NCI-H510A (cell line): ENCODE measurements at places on chromosomes 6 and 20.

DNA sequence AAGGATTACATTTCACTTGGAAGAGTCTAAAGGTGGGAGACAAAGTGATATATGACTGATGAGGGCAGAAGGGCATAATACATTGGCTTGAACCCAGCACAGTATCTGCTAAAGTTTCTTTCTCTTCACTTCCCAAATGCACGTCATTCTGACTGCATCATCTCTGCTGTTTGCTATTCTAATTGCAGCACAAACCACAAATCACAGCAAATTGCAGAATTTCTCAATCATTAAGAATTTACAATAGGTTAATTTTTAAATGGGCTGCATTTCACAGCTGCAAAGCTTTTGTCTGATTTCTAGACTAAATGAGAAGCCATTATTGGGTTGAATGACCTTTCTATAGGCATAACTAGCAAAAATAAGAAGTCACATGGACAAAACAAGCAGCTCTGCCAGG, 337.0 kb downstream of the RNGTT start:
- DNase-seq, result no peak

- no peak for DNase-seq
These were observed 12.8 kb upstream of the SGK2 start for GRCh38 chr20:43545837-43546578.

GRCh38 chr6:75546381-75546780, 52.8 kb upstream of the FILIP1 start:
- DNase-seq, result no peak

- no peak for DNase-seq
These were observed 46.4 kb upstream of the CHD6 start for GRCh38 chr20:41664584-41664983.
